Umbilical cord (tissue), 2 donors: ENCODE measurements at places on chromosomes 1 and 21. TPM values are rescaled to one million over a fixed set of nuclear protein-coding genes. Genes with fewer than 3 reads are reported as not detected.

FAM177B gene
- total RNA-seq: not detected

TADA1 gene
- 16.1 TPM for total RNA-seq

ANKRD35 gene
- 0.72 TPM for total RNA-seq

TEDDM1 gene
- 4.6 TPM for total RNA-seq

LPAR3 gene
- 3.9 TPM for total RNA-seq

WNT9A gene
- total RNA-seq: 8.7 TPM

SPRR5 gene
- total RNA-seq: not detected

PDE9A gene
- total RNA-seq: 2.9 TPM

OLIG2 gene
- total RNA-seq: not detected

RPTN gene
- 1.7 TPM for total RNA-seq

C1orf116 gene
- total RNA-seq: 2.2 TPM

C1orf226 gene
- 1.7 TPM for total RNA-seq

SERINC2 gene
- 1.7 TPM for total RNA-seq
